Stimulated activated CD4-positive, alpha-beta T cell treated with anti-CD3 and anti-CD28 coated beads, Interleukin-1b, Interleukin-23, amount 100 ng/mL, for 1 hour (primary cell): ENCODE measurements at places on chromosomes 2 and 18.

- DNase-seq = no peak
Measured at GRCh38 chr2:48065096-48065495, 158.8 kb upstream of the FBXO11 start.

GRCh38 chr2:168816369-168816768 lies 13.9 kb downstream of the NOSTRIN start:
- DNase-seq = no peak

DNA sequence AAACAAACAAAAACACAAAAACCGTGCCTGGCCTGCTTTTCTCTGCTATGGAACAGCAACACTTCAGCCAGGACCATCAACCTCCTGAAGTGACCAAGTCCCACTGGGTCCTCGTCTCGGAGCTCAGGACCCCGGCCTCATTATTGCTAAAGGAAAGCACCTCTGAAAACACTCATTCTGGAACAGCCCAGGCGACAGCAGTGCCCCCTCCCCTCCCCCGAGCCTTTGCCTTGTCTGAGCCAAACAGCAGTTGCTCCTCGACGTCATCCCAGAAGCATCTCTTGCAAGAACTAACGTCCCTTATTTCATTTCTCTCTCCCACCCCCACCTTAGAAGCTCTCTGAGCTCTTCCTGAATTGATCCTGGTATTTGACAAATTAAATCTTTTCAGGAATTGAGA lies 27.4 kb downstream of the APCDD1 start:
- DNase-seq = no peak

- peak; percentile 31 for DNase-seq
Measured at GRCh38 chr2:208025037-208025813, at the start of gene PLEKHM3. Gene PLEKHM3, minus strand, starts transcription at chr2:208025527. Its CDS starts 23,888 bp downstream, at chr2:208001639.

DNA sequence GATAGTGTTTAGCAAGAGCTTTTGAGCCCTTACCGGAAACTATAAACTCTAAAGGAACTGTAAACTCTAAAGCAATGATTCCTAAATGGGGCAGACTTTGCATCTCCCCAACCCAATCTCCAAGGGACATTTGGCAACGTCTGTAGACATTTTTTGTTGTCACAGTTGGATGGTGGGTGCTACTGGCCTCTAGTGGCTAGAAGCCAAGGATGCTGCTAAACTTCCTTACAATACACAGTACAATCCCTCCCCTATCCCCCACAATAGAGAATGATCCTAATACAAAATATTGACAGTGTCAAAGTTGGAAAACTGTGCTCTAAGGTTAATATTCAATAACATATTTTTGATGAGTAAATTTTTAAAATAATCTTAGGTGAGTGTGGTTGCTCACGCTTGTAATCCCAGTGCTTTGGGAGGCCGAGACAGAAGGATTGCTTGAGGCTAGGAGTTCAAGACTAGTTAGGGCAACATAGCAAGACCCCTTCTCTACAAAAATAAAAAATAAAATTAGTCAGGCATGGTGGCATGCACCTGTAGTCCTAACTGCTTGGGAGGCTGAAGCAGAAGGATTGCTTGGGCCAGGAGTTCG lies 66.7 kb downstream of the PTPN4 start:
- DNase-seq = no peak

DNA sequence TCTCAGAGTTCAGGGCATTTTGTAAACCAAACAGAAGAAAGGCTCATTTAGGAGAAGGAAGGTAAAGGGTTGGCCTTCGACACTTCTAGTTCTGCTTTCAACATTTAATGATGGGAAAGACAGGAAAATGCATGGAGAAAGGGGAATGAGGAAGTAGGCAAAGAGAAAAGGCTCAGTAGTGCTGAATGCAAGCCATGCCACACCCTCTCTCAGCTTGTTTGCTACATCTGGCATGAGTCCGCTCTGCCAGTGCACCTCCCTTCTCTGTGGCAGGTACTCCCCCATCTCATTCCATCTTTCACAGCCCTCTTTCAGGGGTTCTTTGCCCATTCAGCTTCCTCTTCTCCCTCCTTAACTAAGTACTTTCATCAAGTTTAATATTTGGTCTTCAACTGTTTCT lies 120.9 kb upstream of the ITGB6 start:
- no peak for DNase-seq

DNA sequence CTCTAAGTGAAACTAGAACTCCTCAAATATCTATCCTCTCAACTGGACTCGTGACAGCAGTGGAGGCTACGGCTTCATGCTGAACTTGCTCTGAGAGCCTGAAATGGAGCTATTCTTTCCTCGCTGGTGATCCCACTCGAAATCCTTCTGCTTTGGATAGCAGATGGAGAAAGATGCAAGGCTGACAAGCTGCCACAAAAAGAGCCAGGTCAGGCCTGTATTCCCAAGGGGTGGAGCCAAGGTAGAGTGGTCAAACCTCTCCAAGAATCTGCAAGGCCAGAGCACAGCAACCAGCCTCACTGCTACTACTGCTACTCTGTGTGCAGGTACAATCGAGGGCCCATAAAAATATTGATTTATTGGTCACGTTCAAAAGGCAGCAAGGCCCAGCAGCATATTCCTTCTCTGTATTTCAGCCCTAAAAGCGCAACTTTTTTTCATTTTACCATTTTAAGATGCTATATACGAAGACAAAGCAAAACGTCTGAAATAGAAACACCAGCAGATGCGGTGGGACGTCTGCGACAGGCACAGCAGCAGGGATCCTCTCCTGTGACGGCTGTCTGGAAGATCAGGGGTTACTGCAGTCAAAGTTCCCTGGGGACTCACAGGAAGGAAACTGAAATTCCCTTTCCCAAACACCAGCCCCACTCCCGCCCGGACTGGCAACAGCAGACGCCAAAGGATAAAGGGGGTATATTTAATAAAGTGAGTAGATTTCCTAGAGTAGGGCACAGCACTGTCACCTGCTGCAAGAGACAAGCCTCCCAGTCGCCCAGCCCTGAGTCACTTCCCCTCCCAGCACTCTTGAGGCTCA lies 2.4 kb downstream of the SPRED2 start:
- no peak for DNase-seq

DNA sequence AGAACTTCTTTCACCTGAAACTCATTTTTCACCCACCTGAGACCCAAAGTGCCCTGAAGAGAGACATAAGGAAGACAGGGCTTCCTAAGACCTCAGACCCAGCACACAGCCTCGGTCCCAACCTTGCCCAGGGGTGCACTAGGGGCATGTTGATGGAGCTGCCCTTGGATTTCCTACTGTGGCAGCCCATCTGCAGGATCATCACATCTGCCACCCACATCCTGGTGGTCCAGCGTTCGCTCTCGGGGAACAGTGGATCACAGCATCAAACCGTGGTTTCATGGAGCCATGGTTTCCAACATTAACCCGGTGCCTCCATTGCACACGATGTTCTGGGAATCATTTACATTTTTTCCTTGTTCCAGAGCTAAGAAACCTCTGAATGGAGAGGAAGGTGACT lies 186.4 kb downstream of the TFCP2L1 start:
- DNase-seq = no peak

- DNase-seq = no peak
Measured at GRCh38 chr2:23285091-23285800, 99.7 kb upstream of the KLHL29 start.

DNA sequence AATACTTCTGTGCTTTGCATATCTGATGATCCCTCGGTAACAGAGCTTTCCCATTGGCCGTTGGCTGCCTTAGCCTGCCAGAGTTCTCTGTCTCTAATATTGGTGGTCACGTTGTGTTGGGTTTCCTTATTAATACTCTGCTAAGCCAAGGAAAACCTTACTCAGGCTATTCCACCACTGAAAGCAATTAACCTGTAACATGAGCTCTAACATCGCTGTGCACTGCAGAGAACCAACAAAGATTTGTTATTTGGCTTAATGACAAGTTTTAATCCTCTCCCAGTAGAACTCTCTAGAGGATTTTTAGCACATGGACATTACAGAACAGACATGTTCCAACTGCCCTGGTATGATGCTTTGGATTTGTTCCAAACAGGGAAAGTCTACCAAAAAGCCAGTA lies 825.9 kb upstream of the POU3F3 start:
- no peak for DNase-seq

DNA sequence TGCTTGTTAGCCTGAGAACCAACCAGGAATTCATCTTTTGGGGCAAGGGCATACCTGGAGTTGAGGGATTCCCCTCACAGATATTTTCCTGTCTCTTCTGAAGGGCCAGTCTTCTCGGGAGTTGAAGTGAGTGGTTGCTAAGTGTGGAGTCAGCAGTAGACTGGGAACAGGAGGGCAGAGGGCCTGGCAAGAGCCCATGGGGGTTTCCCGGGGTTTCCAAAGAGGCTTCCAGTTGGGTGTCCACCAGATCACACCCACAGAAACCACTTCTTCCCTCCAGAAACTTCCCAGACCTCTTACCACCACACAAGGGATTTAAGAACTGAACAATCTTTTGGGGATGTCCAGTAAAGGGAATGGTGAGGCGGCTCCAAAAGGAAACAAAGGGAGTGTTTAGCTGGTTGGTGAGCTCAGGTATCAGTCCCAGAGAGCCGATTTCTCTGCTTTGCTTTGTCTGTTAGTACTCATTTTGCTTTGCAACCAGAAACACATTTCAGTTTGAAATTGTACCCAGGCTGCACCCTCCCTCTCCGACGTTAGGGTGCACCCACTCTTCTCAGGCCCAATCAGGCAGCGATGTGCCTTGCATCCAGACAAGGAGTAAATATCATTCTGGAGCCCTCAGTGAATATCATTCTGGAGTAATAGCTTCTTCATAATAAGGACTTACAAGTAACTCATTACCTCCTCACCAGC lies 47.5 kb upstream of the SPATS2L start:
- no peak for DNase-seq

GRCh38 chr2:12177455-12178288 lies 431.2 kb downstream of the LPIN1 start:
- no peak for DNase-seq
